Ascending aorta (tissue), 2 donors: ENCODE measurements at places on chromosomes 6 and 20.
A peak's percentile ranks its signal among the peaks of the same experiment; 100 is the strongest.

DNA sequence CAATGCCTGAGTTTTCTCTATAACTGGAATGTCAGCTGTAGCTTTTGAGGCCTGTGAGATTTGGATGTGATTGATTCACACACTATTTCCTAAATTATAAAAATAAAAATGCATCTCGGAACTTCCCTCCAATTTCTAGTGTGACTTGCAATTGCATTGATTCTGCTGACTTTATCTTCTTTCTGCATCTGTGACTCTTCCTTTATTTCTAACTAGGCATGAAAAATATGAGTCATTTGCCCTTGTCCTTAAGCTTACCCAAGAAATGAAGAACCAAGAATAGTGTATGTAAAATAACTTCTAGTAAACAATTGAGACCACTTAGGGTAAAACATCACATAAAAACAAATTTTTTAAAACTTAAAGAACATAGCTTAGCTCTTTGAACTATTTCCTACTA, 12.9 kb downstream of the OR2J2 start:
- DNase-seq, result no peak

DNA sequence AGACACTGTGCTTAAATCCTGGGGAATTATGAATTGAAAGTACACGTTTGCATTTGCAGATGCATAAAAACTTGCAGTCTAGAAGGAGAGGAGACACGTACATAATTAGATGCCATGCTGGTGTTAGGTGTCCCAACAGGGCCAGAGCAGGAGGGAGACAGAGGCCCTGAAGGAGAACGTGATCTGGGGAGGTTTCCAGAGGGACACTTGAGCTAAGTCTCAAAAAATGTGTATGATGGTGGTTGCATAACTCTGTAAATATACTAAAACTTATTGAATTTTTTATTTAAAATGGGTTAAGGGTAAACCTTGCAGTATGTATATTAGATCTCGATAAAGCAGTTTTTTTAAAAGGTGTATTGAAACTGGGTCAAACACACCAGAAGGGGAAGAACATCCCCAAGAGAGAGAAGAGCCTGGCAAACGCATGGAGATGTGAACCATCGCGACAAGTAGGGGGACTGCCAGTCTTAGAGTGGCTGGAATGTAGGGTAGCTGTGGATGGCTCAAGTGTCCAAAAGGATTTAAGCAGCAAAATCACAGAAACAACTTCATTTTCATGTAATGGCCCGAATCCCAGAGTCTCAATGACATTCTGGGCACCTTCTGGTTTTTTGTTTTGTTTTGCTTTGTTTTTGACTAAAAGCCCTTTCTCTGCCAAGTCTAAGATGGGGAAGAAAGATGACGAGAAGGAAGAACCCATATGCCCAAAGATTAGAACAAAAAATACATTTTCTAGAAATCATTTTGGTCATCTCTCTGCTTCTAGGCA, 15.3 kb downstream of the TRAF3IP2 start:
- DNase-seq, result no peak

- DNase-seq, result peak; percentile 83
Observed at GRCh38 chr20:25309395-25310267, 61.7 kb downstream of the PYGB start.

- no peak for DNase-seq
Observed at GRCh38 chr20:61970357-61970756, 95.3 kb downstream of the TAF4 start.
